Brain microvascular endothelial cell (primary cell): ENCODE measurements at places on chromosomes 2 and 18.

DNA sequence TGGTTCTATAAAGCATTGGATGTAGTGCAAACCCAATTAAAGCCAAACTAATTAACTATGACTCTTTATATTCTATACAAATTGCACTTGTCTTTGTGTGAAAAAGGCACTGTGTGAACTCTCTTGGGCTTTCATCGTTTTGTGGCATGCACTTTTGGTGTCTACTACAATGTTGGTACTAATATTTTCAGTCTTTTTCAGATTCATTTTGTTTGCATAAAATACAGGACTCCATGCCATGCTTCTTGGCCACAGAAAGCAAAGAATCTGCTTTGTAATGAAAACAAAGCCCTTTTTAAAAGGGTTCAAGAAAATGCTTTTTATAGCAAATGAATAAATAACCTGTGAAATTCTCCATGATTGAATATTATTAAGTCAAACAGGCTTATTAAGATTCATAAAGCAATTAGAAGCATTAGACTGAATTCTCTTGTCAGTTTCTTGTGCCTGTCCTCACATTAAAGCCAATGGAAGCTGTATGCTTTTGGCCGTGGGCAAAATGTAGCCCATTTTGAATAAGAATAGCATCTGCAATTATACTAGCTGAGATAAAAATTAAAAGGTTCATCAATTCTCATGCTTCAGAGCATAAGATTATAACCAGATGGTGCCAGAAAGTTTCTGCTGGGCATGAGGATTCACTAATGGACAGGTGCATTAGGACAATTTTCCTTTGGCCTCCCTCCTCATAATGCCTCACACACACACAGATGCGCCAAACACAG, 1665.2 kb downstream of the SUCLG1 start:
- DNase-seq: no peak

DNA sequence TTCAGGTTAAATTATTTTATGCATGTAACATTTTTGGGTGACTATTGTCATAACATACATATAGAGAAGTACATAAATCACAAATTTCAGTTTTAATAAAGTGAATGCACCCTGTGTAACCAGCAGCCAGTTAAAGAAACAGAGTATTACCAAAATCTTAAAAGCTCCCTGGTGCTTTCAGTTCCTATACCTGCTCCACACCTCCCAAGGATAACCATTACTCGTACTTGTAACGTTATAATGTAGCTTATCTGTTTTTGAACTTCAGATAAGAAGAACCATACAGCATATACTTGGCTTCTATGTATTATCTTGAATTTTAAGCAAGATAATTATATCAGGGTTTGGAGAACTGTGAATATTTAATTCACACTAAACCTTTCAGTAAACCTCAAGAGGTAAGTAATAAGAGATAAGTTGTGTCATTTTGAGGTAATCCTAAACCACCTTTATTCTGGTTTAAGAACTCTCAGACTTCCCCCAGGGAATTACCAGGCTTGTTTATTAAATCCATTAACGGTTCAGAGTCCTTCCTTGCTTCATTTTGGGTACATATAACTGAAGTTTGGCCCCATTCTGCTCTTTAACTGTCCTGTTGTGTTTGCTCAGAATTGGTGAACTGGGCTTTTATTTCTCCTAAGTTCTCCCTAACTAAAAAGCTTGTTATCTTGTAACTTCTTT, 58.6 kb downstream of the LCLAT1 start:
- DNase-seq: no peak

GRCh38 chr2:100395532-100396350, 21.7 kb downstream of the CHST10 start:
- no peak for DNase-seq

- DNase-seq: no peak
These were observed 108.4 kb downstream of the CAMKMT start for GRCh38 chr2:44470151-44470550.

DNA sequence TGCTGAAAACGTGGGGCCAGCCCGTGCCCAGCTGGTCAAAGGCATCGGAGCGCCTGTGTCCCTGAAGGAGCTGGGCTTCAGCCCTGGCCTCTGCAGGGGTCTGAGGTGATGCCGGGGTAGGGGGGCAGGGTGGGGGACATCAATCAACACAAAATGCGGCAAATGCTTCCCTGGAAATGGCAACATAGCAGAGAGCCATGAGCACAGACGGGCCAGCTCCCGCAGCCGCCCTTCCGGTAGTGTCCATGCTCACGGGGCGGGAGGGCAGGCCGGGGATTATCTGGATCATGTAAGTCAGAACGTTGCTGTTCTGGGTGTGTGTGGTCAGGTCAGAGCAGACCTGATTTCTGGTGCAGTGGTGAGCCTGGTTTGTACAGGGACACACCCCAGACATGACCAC, 56.5 kb upstream of the TWIST2 start:
- no peak for DNase-seq
